ENCODE measurements at places on chromosomes 13 and 19. TPM values are rescaled to one million over a fixed set of nuclear protein-coding genes. Genes with fewer than 3 reads are reported as not detected.

Gene SYNGR4
- total RNA-seq, result not detected

Gene CRX
- not detected for total RNA-seq

Gene GPR12
- not detected for total RNA-seq

Gene C19orf33
- 37.2 TPM for total RNA-seq

DNA sequence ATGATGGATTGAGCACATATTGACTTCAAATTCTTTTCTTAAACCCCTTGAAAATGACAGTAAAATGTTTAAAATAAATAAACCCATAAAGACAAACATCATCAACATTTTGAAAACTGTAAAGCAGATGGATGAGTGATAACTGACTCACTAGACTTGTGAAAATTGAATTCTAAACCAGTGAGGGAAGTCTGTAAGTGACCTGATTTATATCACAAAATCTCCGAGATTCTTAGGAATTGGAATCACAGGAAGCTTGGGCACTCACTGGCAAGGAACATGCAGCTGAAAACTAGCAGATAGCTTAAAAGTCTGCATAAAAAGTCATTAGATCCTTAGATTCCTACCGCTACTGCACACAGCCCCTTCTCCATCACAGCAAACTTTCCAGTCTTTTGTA is 51.3 kb upstream of the TSC22D1 start:
- no peak for DNase-seq

GRCh38 chr19:39709026-39709872 is 5.0 kb downstream of the LGALS14 start:
- no peak for DNase-seq

DNA sequence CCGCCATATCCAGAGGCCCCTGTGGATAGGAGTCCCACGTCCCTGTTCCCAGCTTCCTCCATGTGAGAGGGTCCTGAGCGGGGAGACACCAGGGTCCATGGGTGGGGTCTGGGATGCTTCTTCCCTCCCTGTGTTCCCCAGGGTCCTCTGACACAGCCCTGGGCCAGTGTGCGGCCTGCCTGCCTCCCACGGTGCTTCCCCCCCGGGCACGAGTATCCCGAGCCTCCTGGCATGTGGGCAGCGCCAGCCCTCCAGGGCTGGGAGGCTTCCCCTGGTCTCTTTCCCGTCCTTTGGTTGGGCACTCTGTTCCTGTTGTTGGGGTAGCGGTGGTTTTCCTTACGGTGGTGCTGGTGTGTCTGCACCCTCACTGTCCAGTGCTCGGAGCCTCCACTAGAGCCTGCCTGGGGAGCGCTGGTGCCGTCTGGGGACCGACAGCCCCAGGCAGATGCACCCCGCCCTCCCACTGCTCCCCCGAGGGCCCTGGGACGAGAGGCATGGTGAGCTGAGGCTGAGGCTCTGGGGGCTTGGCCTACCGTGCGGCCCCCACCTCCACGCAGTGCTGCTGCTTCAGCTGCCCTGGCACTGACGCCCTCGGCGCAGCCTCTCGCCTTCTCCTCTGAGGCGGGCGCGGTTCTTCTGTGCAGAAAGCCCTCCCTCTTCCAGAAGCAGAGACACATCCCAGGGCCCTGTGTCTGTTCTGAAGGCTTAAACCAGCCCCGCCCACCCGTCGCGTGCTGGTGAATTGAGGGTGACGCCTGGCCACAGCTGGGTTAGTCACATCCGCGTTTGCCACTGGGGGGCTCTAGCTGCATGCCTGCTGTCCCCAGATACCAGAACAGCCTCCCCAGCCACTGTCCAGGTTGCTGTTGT is 27.9 kb downstream of the PLEKHJ1 start:
- DNase-seq, result no peak

DNA sequence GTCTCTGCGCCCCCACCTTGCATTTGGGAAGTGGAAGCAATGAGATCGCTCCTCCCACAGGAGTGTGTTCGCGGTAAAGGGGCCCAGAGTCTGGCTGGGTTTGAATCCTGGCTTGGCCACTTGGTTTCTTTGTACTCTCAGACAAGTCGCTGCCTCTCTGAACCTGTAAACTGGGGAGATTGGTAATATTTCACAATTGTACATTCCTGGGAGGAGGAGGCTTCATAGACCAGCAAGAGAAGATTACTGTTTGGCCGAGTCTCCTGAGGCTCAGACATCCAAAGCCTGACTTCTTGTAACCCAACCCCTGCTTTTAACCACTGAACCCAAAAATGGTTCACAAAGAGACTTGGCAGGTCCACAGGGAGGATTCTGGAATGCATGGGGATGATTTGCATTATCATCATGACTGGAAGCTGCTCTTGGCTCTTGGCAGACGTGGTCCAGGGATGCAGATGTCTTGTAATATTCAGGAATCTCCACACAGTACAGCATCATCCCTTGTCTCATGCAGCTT is 13.6 kb upstream of the STRN4 start:
- DNase-seq, result no peak

DNA sequence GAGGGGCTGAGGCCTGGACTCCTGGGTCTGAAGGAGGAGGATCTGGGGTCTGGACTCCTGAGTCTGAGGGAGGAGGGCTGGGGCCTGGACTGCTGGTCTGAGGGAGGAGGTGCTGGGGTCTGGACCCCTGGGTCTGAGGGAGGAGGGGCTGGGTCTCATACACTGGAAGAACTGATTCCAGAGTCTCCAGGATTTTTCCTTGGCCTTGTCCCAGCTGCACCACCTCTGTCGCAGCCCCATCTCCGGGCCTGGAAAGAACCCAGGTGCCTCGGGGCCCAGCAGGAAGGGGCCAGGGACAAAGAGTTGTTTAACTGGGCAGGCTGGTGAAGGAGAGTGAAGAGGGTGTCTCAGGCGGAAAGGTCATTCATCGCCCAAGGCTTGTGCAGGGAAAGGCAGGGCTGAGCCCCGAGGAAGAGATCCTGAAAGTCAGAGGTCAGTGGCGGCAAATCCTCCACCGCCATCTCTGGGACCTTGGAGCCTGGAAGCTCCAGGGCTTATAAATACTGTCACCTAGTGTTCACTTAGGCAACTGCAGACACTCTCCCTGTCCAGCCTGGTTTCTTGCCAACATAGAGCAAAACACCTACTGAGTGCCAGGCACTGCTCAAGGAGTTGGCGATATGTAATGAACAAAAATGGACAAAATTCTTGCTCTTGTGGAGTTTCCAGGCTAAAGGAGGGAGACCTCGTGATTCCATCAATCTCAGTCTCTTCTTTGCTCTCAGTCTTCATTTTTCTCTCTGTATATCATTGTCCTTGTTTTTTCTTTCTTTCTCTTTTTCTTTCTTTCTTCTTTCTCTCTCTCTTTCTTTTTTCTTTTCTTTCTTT is 4.4 kb upstream of the KCNN4 start:
- DNase-seq, result no peak

DNA sequence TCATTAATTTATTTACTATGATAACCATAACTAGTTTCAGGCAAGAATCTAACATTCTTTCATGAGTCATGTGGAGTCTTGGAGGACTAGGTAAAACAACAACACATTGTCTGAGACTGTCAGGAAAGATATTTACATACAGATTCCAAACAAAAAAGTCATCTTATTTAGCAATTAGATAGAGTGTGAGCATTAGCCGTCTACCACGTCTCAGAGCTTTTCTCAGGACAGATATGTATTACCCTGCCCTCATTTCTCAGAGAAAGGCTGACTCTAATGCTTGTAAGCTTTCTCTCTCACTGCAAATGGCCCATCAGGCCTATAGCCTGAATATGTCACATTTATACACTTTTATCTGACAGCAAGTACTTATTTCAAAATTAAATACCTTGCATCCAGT is 312.1 kb upstream of the PCDH20 start:
- no peak for DNase-seq

DNA sequence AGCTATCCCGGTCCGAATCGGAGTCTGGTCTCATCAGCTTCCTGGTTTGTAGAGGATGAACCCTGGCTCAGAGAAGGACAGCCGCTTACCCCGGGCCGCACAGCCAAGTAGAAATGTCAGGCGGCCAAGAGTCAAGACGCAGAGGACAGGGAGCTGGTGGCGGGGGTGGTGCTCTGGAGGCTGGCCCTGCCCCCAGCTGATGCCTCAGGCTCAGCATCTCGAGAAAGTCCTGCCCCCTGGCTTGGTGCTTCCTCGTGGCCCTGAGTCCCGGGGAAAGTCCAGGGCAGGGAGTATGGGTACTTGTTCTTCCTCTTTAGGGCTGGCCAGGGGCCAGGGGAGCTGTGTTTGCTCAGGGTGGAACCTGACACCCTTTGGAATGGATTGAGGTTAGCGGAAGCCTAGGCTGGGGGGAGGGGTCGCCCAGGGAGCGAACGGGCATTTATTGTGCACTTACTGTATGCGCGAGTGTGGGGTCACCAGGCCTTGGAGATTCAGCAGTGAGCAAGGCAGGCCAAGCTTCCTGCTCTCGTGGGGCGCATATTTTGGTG is 2.2 kb downstream of the TJP3 start:
- DNase-seq, result no peak

GRCh38 chr19:35445826-35446593 is 2.0 kb upstream of the FFAR2 start:
- no peak for DNase-seq

- no peak for DNase-seq
Observed at GRCh38 chr13:66009241-66009640, 1220.9 kb downstream of the PCDH9 start.

Measured in glomerular endothelial cell (primary cell).